Activated CD4-positive, alpha-beta T cell treated with anti-CD3 and anti-CD28 coated beads, Interleukin-2, amount 50 U/mL, for 48 hours (primary cell): ENCODE measurements at places on chromosomes 11 and 22.
A peak's percentile ranks its signal among the peaks of the same experiment; 100 is the strongest.

GRCh38 chr11:37509506-37509905, 911.5 kb upstream of the RAG2 start:
- no peak for DNase-seq

DNA sequence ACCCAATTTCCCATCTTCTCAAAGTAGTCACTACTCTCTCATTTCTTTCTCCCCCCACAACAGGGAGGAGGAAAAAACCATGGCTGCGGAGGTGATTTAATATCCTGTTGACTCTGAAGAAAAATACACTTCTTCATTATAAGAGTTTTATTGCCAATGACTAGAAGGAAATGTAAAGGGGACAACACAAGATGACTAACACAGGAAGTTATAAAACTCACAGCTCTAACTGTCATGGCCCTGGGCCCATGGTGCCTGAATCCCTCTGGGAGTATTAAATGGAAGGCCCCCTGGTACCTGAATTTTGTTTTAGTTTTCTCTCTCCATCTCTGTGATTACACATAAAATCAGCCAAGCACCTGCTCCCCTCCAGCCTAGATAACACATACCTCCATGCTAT, 352.8 kb upstream of the FAT3 start:
- DNase-seq, result no peak

- DNase-seq, result no peak
Observed at GRCh38 chr11:117950993-117951961, 22.1 kb upstream of the TMPRSS13 start.

GRCh38 chr11:22703591-22703990, 37.2 kb downstream of the GAS2 start:
- no peak for DNase-seq

GRCh38 chr11:134995741-134996140, 583.7 kb upstream of the B3GAT1 start:
- no peak for DNase-seq

DNA sequence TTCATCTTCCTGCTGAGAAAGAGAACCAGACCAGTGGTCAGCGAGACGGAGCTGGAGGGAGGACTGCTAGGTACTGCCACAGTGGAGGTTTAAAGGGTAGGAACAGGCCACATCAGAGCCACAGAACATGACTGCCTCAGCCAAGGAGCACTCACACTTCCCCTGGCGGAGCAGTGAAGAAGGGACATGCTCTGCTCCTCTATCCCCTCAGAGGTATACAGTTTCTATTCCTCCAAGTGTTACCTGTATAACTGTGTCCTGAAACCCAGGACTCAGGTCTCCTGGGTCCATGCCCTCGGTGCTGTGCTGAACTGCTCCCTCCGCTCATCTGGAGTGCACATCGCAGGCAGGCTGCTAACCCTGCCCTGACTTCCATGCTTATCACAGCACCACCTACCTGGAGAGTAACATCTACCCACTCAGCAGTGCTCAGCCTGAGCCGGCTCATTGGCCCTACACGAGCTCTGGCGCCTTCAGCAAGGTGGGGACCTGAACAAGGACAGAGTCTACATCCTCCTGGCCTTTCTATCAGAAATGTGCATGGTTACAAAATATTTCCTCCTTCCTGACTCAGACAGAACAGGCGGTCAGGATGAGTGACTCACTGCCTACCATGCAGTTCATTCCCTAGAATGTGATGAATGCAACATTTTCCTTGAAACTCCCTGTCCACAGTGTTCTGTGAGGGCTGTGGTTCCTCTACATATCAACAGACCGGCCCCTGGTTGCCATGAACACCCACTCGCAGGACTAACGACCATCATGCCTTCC, 52.9 kb downstream of the C11orf58 start:
- DNase-seq, result peak; percentile 11

- no peak for DNase-seq
Observed at GRCh38 chr22:48316257-48317250, 1511.1 kb downstream of the BRD1 start.

DNA sequence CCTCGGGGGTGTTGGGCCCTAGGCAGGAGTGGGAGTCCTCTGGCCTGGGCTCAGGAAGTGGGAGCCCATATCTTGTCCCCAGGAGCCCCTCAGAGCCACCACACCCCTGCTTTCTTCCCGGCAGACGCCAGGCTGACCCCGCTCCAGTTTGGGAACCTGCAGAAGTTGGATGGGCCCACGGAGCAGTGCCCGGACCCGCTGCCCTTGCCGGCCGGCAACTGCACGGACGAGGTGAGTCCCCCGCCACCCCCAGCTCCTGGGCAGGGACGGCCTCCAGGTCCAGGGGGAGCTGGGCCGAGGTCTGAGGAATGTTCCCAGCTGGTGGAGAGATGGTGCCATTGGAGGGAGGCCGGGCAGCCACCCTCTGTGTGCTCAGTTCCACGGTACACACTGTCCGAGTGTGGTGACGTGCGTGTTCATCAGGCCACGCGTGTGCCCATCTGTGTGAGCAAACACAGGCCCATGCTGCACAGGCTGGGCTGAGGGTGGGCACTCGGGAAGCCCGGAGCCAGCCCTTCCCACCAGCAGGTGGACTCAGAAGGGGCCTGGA, 4.8 kb downstream of the MUC5B start:
- no peak for DNase-seq

DNA sequence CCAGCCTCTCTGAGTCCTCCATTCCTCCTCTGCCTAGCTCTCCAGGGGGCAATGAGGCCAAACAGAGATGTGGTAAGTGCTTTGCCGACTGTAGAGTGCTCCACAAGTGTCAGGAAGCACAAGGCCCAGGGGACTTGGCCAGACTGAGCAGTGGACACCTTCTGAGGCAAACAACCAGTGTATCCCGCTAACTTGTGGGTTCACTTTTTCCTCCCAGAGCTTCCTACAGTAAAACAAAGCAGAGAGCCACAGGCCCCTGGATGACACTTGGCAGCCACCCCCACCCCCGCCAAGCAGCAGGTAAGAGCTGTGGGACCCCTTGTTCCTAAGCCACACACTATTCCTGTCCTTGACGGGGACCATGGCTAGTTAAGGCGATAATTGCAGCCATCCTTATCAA, 160.9 kb downstream of the CACNA1I start:
- DNase-seq, result no peak

DNA sequence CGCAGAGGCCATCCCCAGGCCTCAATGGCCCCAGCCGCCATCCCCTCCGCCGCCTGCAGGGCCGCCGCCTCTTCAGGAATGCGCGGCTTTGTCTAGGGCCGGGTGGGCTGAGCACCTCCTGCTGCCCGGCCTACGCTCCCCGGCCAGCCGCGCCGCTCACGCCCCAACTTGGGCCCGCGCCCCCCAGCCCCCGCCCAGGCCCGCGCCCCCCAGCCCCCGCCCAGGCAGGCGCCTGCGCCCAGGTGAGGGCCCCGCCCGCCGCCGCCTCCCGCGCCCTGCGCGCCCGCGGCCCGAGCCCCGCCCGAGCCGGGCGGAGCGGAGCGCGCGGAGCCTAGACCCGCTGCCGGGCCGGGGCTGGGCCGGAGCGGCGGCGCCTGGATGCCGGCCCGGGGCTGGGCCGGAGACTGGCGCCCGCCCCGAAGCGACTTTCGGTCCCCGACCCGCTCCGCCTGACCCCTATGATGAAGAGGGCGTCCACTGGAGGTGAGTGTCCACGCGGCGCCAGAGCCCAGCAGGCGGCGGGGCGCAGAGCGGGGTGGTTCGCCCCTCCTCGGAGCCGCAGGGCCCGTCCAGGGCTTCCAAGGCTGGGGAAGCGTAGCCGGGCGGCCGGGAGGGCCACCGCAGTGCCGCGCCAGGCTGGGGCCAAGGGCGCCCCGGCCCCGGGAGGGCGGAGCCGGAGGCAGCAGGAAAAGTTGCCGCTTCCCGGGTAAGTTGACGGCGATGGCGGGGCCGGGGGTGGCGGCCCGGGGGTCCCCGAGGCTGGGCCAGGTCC, 34.3 kb upstream of the PRODH start:
- DNase-seq, result peak; percentile 13

DNA sequence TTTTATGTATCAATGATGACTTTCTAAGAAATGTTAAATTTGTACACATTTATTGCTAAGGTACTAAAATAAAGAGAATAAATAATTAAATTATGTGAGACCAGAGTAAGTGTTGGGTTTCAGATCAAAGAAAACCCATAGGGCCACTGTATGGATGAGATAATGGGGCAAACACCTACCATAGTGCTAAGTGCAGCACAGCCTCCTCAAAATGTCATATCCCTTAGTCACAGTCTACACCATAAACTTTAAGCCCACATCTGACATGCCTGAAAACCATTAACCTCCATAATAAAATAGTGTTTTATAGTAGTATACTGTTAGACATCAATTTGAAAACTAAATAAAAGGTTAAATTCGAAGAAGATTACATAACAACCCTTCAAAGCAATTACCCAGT, 37.5 kb downstream of the SESN3 start:
- DNase-seq, result no peak

- DNase-seq, result peak; percentile 42
Observed at GRCh38 chr11:108224911-108225786, 2.3 kb downstream of the ATM start.

DNA sequence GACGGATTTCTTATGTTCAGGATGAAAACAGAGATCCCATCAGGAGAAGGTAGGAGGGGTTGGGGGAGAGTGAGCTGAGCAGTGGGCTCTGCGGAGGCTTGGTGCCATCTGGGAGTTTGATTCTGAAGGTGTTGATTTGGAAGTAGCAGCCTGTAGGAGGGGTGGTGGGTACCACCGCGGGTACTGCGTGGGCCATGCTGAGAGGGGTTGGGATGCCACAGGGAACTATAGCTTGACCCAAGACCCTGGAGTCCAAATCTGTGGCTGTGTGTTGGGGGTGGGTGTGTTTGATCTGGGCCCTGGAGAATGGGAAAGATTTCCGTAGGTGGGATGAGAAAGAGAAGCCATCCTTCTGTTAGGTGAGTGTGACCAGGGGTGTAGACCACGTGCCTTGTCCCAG, 5.0 kb downstream of the INCENP start:
- no peak for DNase-seq

DNA sequence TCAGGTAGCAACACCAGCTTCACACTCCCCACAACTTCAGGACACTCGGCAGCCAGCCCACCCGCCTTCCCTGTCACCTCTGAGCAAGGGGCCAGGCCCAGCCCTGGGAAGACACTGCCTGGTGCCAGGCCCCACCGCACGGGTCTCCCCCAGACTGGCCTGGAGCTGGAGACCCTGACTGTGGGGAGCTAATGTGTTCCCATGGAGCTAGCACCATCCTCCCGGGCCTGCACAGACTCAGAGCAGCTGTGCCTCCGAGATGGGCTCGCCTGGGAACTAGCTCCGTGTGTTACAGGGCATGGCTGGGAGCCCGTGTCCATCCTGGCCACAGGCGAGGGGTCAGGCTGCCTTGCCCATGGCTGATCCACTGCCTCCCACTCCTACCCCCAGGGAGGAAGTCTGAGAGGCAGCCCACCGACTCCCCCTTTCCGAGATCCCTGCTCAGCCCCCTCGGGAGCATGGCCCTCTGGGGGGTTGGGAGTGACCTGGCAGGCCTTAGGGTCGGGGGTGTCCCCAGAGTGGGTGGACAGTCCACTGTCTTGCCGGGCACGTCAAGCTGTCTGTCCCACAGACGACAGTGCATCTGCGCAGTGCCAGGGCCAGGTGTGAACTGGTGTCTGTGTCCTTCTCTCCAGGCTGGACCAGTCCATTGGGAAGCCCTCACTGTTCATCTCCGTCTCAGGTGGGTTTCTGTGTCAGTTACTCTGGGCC, 76.7 kb upstream of the KCNQ1OT1 start:
- no peak for DNase-seq

- DNase-seq, result no peak
Observed at GRCh38 chr11:70422692-70423522, 24.6 kb downstream of the CTTN start.

- no peak for DNase-seq
Observed at GRCh38 chr22:37627121-37627520, 12.3 kb upstream of the SH3BP1 start.

DNA sequence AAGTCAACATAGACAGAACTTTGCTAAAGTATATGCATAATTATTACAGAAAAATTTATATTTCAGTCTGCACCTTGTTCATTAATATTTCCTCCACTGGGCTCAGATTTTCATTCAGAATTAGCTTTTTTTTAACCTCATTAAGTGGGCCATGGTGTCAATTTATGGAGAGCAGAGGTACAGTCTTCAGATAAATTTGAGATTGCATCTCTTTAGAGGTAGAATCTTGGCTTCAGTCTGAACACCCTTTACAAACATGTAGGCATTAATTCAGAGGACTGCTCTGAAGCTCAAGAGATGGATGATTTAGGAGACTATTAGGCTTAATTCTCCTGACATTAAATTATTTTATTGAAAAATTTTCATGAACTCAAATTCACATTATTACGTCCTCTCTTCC, 3.4 kb upstream of the HBB start:
- no peak for DNase-seq

- DNase-seq, result no peak
Observed at GRCh38 chr22:42966497-42966896, 48.5 kb downstream of the PACSIN2 start.

GRCh38 chr22:45731798-45732495, 60.3 kb downstream of the ATXN10 start:
- no peak for DNase-seq

DNA sequence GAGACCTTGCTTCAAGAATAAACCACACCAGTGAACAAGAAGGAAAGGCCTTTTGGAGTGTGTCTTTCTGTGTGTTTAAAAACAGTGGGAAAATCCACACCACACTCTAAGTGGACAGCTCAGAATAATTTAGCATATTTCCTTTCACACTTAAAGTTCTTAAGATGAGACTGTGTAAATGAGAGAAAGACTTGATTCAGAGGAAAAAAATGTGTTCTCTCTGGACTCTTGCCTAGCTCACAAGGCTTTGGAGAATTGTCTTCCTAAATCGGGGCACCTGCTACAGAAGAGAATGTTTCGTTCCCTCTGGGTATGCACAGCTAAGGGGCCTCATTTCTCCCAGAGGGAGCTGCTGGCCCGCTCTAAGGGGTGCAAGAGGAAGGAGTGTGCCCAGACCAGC, 28.4 kb upstream of the CRTAM start:
- DNase-seq, result no peak

DNA sequence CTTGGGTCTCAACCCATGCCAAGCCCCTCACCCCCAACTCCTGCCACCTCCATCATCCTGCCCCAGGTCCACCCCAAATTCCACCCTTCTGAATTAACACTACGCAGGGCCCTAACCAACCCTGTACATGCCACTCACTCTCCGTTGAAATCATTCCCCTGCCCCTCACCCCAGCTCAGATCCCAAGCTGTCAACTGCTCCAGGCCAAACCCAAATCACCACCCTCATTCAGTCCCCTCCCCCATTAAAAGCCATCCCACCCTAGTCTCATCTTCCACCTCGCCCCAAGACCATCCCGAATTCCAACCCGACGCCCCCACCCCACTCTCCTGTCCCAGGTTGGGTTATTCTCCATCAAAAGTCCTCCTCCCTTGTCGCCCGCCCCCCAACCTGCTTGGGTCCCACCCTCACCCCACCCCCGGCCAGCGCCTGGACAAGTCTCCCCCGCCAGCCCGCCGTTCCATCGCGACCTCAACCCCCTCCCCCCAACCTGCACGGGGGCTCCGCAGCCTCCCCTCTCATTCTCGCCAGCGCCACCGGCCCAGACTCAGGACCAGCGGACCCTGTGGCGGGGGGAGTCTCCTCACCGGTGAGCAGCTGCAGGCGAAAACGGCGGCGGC, 466 bp downstream of the FAM168A start:
- DNase-seq, result peak; percentile 4
